ENCODE measurements at places on chromosomes 5 and 9.
A peak's percentile ranks its signal among the peaks of the same experiment; 100 is the strongest.

DNA sequence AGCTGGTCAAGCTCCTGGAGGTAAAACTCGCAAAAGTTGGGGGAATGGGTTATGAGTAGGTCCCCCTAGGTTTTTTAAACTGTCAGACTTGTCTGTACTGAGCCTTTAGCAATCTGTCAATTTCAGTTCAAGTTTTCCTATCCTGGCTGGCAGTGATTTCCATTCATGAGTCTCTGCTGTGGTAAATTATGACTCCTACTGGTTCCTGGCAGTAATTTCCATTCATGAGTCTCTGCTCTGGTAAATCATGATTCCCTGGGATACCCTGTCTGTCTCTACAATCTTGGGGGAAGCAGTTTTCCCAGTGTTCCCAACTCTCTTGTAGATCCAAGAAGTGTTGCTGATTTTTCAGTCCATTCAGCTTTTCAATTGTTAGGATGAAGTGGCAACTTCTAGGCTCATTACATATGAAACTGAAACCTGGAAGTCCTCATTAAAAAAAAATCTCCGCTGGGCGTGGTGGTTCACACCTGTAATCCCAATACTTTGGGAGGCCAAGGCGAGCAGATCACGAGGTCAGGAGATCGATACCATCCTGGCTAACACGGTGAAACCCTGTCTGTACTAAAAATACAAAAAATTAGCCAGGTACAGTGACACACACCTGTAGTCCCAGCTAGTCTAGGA, 91.3 kb upstream of the GPBP1 start:
- H3K27ac ChIP-seq: no peak overlapping the region
- no peaks in the 10 kb centered on the region for H3K36me3 ChIP-seq
- peaks cover 20% of the 10 kb centered on the region for H3K27me3 ChIP-seq
- no peak for DNase-seq
- H3K4me3 ChIP-seq: no peak overlapping the region

DNA sequence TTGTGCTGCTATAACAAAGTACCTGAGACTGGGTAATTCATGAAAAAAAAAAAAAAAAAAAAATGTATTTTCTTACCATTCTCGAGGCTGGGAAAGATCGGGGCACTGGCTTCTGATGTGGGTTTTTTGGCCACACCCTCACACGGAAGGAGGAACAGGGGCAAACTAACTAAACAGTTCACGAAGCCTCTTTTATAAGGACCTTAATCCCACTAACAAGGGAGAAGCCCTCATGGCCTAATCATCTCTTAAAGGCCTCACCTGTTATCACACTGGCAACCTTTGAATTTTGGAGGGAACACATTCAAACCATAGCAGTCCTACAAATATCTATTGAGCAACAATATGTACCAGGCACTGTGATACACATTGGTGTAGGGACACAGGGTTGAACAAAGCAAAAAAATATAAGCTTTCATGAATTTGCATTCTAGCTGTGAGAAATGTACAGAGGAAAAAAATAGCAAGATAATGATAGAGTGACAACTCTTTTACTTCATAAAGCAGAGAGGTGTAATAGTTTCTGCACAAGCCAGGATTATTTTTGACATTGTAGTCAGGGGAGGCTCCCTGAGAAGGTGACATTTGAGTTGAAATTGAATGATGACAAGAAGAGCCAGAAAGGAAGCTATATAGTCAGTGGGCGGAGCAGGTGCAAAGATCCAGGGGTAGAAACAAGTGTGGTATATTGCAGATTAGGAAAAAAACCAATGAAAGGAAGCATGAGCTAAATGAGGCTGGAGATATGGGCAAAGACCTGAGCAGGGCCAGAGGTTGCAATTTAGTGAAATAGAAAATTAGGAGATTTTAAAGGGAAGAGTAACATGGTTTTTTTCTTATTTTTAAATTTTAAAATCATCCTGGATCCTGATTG, 68.1 kb upstream of the GRAMD2B start:
- no peak overlapping the region for H3K4me3 ChIP-seq
- peaks cover 14% of the 10 kb centered on the region for H3K4me1 ChIP-seq
- H3K27me3 ChIP-seq: peaks cover 6% of the 10 kb centered on the region
- no peak overlapping the region for H3K27ac ChIP-seq

DNA sequence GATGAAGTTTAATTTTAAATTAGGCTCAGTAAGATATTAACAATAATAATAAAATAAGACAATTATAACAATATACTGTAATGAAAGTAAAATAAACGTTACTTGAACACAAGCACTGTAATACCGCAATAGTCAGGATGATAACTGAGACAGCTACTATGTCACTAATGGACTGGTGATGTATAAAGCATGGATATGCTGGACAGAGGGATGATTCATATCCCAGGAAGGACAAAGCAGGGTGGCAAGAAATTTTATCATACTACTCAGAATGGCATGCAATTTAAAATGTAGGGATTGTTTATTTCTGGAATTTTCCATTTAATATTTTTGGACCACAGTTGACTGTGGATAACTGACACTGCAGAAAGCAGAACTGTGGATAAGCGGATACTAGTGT, 196.9 kb downstream of the VPS13A start:
- no peak for DNase-seq
- H3K27me3 ChIP-seq: no peaks in the 10 kb centered on the region
- H3K36me3 ChIP-seq: peaks cover 22% of the 10 kb centered on the region
- no peak overlapping the region for H3K4me3 ChIP-seq

GRCh38 chr9:123420592-123421111, 64.7 kb downstream of the CRB2 start:
- H3K27me3 ChIP-seq: no peaks in the 10 kb centered on the region
- no peaks in the 10 kb centered on the region for H3K4me1 ChIP-seq
- no peak overlapping the region for H3K27ac ChIP-seq
- peak; percentile 11 for DNase-seq

GRCh38 chr5:84149094-84149493, 235.6 kb downstream of the EDIL3 start:
- H3K27me3 ChIP-seq: no peaks in the 10 kb centered on the region
- no peak overlapping the region for H3K27ac ChIP-seq
- no peak overlapping the region for H3K4me3 ChIP-seq
- no peaks in the 10 kb centered on the region for H3K36me3 ChIP-seq

GRCh38 chr9:88680041-88680440, 145.1 kb downstream of the NXNL2 start:
- no peak for DNase-seq
- H3K4me1 ChIP-seq: no peaks in the 10 kb centered on the region
- no peak overlapping the region for H3K27ac ChIP-seq

- DNase-seq: no peak
- H3K4me3 ChIP-seq: no peak overlapping the region
- no peak overlapping the region for H3K27ac ChIP-seq
- peaks cover 14% of the 10 kb centered on the region for H3K36me3 ChIP-seq
- H3K27me3 ChIP-seq: no peaks in the 10 kb centered on the region
These were observed 33.2 kb downstream of the MRPS27 start for GRCh38 chr5:72286798-72287197.

DNA sequence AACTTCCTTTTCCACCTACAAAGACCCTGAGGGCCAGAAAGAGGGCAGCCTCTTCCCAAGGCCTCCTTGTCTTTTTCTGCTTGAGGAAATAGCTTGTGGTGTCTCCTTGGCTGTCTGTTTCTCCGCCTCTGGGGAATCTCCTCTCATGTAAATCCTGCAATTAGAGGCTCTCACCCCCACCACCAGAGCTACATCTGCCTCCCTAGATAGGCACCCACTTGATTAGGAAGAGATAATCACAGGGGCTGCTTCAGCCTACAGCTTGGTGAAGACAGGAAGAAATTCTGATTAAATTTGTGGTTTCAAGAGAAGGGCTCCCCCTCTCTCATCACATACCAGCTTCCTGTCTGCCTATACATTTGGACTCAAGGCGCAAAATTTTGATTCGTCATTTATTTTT, 75.6 kb downstream of the TLR4 start:
- peaks cover 26% of the 10 kb centered on the region for H3K4me1 ChIP-seq
- H3K4me3 ChIP-seq: no peak overlapping the region
- H3K27me3 ChIP-seq: peaks cover 25% of the 10 kb centered on the region
- H3K36me3 ChIP-seq: no peaks in the 10 kb centered on the region
- no peak overlapping the region for H3K27ac ChIP-seq

DNA sequence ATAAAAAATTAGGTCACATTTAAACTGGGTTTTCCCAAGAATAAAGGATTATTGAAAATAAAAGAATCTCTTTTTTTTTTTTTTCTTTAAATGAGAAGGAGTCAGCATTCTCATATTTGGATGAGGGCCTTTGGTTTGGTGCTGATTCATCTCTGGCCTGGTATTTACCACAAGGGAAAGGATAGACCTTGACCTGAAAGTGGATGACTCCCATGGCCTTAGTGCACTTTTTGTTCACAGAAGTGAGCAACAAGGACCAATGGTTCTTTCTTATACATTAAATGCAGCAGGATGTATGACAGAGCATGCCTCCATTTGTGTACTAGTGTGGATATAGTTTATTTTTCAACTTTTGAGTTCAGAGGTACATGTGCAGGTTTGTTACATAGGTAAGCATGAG, 6.9 kb downstream of the YTHDC2 start:
- H3K36me3 ChIP-seq: peaks cover 36% of the 10 kb centered on the region
- no peak for DNase-seq
- H3K27ac ChIP-seq: no peak overlapping the region
- no peak overlapping the region for H3K4me3 ChIP-seq
- peaks cover 42% of the 10 kb centered on the region for H3K4me1 ChIP-seq

DNA sequence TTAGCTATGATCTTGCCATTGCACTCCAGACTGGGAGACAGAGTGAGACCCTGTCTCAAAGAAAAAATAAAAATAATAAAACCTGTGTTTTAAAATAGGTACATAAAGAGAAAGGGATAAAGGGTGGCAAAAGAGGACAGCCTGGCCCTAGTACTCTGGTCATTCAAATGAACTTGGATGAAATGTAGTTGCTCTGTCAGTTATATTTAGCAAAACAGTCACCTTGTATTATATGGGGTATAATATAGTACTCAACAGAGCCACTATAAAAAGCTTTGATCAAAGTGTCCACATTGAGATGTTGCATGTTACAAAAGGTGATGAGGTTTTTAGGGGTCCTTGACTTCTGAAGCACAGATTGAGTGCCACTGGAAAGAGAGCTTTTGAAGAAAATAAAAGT, 61.1 kb upstream of the EQTN start:
- H3K27me3 ChIP-seq: peaks cover 14% of the 10 kb centered on the region
- H3K36me3 ChIP-seq: peaks cover 2% of the 10 kb centered on the region
- DNase-seq: no peak

GRCh38 chr9:126439883-126440653, 113.4 kb downstream of the MVB12B start:
- peaks cover 4% of the 10 kb centered on the region for H3K4me1 ChIP-seq
- H3K36me3 ChIP-seq: no peaks in the 10 kb centered on the region
- H3K27ac ChIP-seq: no peak overlapping the region
- H3K4me3 ChIP-seq: no peak overlapping the region

GRCh38 chr5:132748522-132749000, 1.3 kb downstream of the CCNI2 start:
- DNase-seq: no peak
- peaks cover 2% of the 10 kb centered on the region for H3K36me3 ChIP-seq
- peak overlapping the region; percentile 21 for H3K4me3 ChIP-seq
- peaks cover 15% of the 10 kb centered on the region for H3K4me1 ChIP-seq

- DNase-seq: no peak
- no peak overlapping the region for H3K4me3 ChIP-seq
- peaks cover 29% of the 10 kb centered on the region for H3K4me1 ChIP-seq
These were observed 61.2 kb downstream of the COL15A1 start for GRCh38 chr9:99004717-99005460.

- H3K27me3 ChIP-seq: no peaks in the 10 kb centered on the region
- H3K4me1 ChIP-seq: peaks cover 63% of the 10 kb centered on the region
- no peak overlapping the region for H3K4me3 ChIP-seq
- peaks cover 76% of the 10 kb centered on the region for H3K36me3 ChIP-seq
- DNase-seq: peak; percentile 42
These were observed 27.0 kb downstream of the TCF7 start for GRCh38 chr5:134141331-134142050.

- DNase-seq: no peak
- H3K4me3 ChIP-seq: no peak overlapping the region
- H3K36me3 ChIP-seq: peaks cover 4% of the 10 kb centered on the region
- H3K4me1 ChIP-seq: no peaks in the 10 kb centered on the region
These were observed 8.6 kb upstream of the ZDHHC11 start for GRCh38 chr5:859391-859790.
